ENCODE measurements at places on chromosomes 1 and 21.

DNA sequence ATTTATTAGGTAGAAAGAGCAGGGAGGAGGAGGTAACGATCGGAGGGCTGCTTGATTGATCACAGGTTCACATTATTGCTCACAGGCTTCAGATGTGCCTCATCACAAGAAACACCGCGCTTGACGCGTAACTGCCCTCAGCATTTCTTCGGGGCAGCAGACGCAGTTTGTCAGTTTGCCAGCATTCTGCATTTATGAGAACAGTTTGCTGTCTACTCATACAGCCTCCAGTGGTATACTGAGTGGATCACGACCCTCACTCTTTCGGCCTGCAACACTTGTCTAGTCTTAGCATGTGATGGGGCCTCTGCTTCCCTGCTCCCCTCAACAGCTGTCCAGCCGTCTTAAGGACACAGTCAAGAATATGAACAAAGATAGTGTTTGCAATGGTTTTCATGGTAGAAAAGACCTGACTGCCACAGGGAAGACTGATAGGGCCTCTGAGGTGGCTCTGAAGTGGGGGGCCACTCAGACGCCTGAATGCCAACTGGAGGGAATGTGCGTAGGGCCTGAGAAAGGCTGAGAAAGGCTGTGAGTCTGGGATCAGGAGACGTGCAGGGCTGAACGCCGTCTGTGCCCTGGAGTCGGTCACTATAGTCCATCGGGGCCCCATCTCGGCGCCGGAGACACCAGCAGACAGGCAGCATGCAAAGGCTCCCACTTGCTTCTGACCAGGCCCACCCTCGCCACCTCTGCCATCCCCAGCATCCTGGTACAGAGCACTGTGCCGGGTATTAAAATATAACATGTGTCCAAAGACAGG, 45.0 kb downstream of the UBE2G2 start:
- no peak for DNase-seq

GRCh38 chr1:183291802-183292514, 105.9 kb downstream of the LAMC2 start:
- DNase-seq, result no peak

DNA sequence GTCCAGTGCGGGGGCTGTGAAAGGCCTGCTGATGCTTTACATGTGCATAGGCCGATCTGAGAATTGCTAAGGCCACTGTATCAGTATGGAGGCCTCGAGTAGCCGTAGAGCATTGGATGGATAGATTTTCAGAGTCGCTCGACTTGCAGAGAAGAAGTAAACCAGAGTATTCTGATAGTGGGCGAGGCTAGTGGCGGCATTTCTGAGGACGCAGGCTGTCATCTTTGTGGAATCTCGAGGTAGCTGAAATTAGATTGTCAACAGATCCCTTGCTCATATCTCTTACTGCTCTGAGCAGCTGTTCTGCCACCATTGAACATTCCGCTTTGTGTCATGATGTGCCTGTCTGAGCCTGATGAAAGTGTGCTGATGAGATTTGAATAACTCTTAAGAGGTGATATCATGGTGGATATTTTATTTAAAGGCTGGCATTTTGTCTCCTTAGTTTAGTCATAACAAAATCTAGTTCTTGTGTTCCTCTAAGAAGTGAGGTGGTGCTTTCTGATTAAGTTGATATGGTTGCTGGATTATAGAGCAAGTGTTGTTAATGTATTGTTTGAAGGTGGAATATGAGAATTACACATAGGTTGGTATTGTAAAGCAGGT, 1.5 kb downstream of the KIF1B start:
- DNase-seq, result no peak

DNA sequence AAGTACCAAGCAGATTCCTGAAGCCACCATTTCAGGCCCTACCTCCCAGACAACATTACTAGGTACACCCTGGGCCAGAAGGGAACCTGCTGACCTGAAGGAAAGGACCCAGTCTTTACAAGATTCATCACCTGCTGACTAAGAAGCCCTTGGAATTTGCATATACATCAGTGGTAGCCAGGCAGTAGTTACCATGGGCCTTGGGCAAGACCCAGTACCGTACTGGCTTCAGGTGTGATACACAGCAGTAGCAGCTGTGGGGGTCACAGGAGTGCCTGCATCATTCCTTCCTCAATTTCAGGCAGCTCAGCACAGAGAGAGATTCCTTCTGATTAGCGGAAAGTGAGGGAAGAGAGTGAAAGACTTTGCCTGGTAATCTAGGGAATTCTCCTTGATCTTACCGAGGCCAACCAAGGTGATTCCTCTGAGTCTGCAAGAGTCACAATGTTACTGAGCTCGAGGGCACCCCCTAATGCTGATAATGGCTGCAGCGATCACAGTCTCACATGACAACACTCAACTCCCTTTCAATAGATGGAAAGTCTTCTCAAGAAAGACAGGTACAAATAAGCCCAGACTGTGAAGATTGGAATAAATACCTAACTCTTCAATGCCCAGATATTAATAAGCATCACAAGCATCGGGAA, 22.0 kb upstream of the UHMK1 start:
- DNase-seq, result no peak

GRCh38 chr1:233614173-233614742, 352 bp downstream of the KCNK1 start:
- DNase-seq, result no peak

GRCh38 chr1:12346483-12347151, 116.8 kb downstream of the VPS13D start:
- no peak for DNase-seq

DNA sequence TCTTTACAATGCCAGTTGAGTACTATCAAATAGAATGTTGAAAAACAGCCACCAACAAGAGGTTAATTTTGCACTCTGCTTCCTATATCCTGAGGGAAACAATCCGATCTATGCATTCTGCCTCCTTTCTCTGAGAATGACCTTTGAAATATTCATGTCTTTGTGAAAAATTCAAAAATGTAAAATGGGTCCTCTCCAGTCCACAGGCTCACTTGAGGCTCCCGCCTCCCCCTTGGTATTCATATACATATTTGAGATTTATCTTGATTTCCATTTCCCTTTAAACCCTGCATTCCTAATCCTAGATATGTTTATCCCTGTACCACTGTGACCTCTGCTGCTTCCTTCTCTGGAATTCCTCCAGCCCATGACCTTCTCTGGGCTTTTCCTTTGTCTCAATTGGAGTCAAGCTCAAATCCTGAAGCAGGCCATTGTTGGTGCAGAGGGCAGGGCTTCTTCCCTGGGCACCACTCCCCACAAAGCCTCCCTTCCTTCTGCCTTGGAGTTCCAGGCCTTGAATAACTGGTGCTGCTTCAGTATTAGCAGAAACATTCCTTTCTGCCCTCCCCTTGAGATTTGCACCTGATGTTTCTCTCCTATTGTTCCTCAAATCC, 296.8 kb downstream of the PBX1 start:
- DNase-seq, result no peak

DNA sequence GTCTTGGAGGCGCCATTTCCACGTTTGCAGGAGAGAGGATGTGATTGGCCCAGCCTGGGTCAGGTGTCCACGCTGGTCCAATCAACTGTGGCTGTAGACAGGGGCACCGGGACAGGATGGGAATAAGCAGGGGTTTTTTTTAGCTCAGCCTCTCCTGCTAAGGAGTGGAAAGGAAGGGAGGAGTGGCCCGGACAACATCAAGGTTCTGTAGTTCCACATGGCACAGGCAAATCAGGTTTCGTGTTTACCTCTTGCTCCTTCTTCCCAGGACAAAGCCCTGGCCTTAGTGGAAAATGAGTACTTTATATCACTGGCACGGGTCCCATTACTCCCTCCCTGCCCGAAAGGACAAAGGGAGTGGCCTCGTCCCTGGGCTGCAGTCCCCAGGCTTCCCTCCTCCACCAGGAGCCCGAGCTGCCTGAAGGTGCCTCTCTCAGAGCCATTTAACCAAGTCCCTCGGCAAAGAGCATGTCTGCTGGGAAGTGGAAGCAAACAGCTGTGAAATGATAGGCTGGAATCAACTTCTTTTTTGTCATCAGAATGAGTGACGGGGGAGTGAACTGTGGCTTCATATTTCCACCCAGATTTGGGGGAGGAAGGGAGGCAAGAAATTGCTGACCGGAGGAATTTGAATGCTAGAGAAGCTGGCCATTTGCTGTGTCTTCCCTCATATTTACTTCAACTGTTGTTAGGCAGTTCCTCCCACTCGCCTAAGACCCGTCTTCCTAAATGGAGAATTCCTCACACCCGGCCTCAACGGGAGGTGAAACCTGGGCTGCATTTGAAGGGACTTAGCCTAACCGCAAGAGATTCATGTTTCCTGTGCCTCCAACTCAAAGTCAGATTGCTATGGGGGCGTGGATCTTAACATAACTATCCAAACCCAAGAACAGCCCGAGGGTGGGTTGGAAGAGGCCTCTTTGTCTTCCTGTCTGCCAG, 84.9 kb upstream of the SLC44A3 start:
- DNase-seq, result no peak

DNA sequence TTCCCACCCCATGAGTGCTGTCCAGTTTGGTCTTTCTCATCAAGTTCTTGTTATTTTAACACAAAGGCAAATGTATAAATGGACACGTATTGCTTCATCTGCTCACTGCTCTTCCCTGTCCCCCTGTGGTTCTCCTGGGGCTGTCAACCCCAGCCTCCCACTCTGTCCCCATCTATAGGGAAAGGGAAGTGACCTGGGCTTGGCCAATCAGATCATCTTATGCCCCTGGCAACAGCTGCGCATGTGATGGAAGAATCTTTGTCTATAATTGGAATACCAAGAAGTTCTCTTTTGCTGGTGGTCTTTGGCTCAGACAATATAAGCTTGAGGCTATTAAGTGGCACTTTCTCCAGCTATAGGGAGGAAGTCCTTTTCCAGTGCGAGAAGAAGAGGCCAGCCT, 4.7 kb upstream of the CCSAP start:
- DNase-seq, result no peak

DNA sequence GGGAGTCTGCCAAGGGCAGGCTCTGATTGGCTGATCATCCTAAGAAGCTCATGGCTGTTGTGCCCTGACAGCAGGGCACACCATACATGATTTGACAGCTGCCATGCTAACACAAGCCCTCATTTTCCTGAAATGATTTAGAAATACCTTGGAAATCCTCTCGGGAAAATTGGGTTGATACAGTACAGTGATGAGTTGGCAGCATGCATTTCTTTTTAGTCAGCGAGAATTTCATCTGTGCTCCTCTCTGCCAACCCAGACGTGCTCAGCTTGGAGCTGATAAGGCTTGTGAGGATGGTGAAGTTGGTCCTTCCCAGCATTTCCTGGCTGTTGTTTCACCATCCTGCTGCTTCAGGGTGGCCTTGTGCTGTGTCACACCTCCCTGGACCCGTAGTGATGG, 22.6 kb upstream of the KCNQ4 start:
- no peak for DNase-seq

- no peak for DNase-seq
These were observed 11.8 kb downstream of the NFYC start for GRCh38 chr1:40703316-40703715.

GRCh38 chr21:43827015-43827611, 37.7 kb downstream of the RRP1 start:
- DNase-seq, result no peak

Measured in activated CD8-positive, alpha-beta memory T cell treated with anti-CD3 and anti-CD28 coated beads, Interleukin-2, amount 50 U/mL, for 4 hours (primary cell).